ENCODE measurements at places on chromosomes 12 and 14.

DNA sequence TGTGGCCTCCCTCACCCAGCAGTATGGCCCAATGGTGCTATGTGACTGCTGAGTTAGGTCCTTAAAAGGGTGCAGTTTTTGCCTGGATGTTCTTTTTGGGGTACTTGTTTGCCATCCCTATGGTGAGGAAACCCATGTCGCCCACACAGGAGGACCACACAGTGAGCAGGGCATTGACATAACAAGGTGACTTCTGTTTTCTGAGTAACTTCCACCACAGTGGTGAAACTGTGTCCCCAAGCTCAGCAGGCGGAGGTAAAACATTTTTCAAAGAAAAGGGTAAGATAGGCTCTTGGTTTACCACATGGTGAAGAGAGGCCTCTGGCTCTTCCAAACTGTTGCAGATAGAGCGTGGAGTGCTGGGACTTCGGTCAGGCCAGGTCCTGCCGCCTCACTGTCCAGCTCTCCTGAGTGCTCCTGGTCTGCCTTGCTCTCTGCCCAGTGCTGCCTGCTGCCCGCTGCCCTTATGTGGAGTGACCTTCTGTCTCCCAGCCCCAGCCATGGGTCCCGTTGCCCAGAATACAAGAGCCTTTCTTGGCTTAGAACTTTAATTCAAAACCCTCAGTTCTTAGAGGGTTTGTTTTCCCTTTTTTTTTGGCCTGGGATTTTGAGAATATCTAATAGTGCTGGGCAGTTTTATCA, 54.0 kb downstream of the TRAF3 start:
- DNase-seq = no peak

GRCh38 chr14:92892589-92892988, 30.4 kb upstream of the CHGA start:
- no peak for DNase-seq

DNA sequence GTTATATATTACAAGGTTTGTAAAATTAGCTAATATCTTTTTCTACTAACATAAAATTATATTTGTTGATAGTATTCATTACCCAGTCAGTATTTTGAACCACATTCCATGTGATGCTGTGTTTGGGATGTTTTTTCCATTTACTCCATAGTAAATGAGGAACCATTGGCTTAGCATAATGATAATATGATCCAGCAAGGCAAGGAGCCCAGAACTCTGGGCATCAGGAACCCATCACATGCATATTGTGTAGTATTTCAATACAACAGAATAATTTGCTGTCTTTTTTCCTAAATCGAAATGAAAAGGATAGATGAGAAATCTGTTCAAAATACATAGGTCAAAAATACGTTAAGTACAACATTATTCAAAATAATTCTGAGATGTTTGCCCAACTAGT, 48.7 kb upstream of the GARIN2 start:
- no peak for DNase-seq

- DNase-seq = no peak
Measured at GRCh38 chr12:28308891-28309290, 118.6 kb downstream of the CCDC91 start.

GRCh38 chr14:95431199-95432143, 85.0 kb downstream of the SYNE3 start:
- DNase-seq = no peak

DNA sequence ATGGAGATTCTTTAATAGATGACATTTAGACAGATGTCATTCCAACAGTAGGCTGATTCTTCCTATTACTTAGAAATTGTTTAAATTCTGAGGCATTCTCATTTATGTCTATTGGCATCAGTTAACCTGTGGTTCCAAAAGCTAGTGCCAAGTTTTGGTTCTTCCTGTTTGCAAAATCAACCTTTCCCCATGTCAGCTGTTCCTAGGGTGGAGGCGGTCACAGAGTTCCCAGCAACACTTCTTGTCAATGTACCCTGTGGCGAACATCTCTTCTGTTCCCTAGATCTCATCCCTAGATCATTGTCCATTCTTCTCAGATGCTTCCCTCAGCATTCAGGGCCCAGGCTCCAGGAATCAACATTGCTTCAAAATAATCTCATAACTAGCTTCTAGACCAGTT, 140.9 kb downstream of the PHLDA1 start:
- no peak for DNase-seq

DNA sequence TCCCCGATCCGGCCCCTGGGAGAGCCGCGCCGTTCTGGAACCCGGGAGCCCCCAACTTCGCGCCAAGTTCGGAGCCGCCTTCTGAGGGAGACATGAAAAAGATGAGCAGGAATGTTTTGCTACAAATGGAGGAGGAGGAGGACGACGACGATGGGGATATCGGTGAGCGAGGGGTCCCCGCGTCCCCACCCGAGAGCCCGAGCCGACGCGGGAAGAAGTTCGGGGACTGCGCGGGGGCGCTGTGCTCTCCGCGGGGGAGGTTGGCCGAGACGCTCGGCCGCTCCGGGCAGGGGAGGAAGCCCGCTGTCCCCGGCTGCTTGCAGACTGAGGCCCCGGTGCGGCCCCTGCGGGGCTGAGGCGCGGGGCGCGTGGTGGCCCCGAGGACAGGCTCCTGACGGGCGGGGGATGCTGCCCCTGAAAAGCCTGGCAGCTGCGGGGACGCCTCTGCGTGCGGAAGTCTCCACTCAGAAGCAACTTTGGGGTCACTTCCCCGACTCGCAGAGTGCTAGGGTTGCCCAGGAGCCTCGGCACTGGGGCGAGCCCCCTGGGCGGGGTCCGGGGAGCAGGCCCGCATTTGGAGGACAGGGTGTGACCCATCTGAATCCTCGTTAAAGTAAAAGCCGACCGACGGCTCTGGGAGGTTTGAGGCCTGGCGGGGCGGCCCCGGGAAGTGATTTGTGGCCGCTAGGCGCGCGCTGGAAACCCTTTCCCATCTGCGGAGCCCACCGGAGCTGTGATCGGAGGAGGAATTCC, 511 bp downstream of the ANO6 start:
- DNase-seq = peak; percentile 55

DNA sequence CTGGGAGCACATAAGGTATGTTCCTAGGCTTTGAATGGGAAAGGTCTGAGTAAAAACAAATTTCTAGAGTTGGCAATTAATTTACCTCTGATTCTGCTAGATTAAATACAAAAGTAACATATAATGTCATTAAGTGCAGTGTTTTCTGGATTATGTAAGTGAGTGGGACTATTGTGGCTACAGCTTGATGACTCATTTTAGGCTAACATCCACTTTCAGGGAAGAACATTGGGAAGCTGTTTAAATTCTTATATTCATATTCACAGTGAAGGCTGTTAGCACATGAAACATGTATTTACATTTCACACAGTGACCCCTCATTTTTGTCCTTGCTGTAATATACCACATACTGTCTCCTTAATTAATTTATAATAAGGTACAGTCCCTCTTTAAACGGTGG, 13.2 kb upstream of the BMAL2 start:
- no peak for DNase-seq

GRCh38 chr12:67698672-67699581, 50.4 kb downstream of the DYRK2 start:
- peak; percentile 10 for DNase-seq

- DNase-seq = no peak
Measured at GRCh38 chr12:89933911-89934310, 225.3 kb upstream of the ATP2B1 start.

- no peak for DNase-seq
Measured at GRCh38 chr12:87988534-87988933, 40.7 kb downstream of the C12orf50 start.

DNA sequence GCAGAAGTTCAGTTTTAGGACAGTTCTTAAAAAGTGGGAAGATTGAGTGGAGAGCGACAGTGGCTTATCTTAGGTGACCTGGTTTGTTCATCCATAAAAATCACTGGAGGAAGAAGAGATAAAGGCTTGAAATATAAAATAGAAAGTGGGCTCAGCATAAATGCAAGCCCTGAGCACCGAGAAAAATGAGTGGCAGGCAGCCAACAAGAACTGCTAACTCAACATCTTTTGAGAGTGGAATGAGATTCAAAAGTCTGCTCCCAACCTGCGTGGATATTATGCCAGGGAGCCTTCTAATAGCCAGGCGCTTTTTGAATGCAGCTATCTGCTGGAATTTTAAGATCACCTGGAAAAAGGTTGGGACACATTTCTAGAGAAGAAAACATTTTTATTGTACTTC, 666.5 kb downstream of the FLRT2 start:
- DNase-seq = no peak

GRCh38 chr14:58677996-58678395, 40.2 kb downstream of the DACT1 start:
- no peak for DNase-seq

DNA sequence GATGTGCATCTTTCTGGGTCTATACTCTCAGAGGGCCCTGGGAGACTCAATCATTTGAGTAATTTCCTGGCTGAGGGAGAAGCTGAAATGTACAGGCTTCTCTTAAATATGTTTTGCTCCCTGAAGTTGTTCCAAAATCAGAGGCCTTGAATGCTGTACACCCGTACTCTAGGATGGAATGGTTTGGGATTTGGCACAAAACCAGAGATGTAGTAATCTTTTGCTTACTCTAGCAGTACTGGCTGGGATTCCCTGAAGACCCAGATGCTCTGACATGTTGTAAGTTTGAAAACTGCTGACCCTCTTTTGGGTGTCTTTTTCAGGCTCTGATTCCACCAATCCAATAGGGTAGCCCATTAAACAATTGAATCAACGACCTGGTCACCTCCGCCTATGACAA, 10.4 kb downstream of the ACACB start:
- no peak for DNase-seq

DNA sequence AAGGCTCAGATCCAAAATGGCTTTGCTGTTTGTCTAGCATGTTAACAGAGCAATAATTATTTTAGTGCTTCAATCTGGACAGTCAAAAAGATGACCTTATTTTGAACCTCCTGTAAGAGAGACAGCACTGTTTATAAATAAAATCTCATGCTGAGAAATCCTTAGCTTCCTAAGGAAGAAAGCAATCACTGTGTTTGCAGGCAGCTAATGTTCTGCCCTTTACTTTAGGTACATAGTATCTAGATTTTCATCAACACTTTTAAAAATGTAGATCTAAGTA, 105.3 kb downstream of the PRKD1 start:
- no peak for DNase-seq

DNA sequence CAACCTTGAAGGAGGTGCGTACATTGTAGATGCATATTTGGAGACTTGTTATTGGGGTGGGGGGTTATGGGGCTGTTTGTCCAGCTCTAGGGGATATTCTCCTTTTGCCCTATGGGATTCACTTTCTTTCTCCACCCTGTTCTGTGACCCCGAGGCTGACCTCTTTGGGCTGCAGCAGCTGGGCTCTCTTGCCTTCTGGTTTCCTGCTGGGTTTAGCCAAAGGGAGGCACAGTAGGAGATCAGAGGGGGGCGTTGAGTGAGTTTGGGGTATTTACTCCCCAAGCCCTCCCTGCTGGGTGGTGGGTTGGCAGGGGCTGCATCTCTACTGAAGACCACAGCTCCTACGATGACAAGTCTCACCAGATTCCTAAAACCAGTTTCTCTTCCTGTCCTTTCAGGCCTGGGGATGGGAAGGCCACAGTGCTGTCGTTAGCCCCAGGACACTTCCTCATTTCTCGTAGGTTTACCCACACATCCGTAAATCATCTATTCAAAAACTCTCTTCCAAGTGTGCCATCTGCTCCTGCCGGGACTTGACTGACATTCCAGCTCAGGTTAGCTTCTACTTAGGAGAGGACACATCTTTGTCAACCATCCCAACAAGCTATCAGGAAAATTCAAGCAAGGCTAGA, 127.1 kb downstream of the TMEM30B start:
- DNase-seq = no peak

DNA sequence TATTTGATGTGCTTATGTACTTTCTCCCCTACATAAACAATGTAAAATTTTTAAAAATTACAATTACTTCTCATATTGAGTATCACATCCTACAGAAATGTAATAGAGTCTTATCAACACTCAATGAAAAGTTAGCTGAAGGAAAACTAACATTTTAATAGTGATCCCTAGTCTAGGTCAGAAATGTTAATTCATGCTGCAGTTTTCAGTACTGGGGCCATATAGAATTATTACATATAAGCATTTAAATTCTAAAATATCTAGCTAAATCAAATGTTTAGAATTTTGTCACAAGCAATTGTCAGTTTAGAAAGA, 37.8 kb downstream of the SLC6A15 start:
- no peak for DNase-seq

GRCh38 chr14:65229748-65230728, 127.7 kb upstream of the MAX start:
- no peak for DNase-seq

GRCh38 chr14:79734656-79735055, 476.6 kb downstream of the DIO2 start:
- DNase-seq = no peak

DNA sequence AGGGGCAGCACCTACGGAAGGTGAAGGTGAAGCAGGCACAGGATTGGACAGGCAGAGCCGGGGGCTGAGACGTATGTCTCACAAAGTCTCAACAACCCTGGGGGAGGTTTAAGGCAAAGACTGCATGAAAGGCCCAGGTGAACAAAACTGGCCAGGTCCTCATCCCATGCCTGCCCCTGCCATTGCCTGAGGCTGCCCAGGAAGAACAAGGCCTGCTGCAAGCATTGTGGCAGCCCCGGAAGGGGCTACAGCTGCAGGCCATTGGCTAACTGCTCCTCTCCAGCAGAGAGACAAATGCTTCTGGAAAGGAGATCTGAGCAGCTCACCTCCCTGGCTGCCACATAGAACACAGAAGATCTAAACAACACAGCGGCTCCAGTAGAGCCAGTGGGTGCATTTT, 20.4 kb upstream of the TMEM179 start:
- DNase-seq = no peak

DNA sequence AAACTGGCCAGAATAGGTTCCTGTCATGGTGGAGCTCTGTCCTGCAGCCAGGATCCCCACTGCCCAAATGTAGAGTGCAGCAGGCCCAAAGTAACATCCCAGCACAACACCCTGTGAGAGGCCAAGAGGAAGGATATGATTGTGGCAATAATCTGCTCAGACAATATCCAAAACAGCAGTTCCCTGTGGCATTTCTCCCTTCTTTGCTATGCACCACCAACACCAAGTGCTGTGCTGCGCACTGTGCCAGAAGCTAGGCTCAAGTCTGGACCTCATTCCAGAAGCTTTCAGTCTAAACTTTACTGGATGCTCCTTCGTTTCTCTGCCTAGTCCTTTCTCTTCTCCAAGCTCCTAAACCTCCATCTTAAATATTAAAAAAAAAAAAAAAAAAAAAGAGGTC, 33.4 kb downstream of the SLC11A2 start:
- DNase-seq = no peak

GRCh38 chr12:92288561-92288960, 142.9 kb upstream of the BTG1 start:
- DNase-seq = no peak

DNA sequence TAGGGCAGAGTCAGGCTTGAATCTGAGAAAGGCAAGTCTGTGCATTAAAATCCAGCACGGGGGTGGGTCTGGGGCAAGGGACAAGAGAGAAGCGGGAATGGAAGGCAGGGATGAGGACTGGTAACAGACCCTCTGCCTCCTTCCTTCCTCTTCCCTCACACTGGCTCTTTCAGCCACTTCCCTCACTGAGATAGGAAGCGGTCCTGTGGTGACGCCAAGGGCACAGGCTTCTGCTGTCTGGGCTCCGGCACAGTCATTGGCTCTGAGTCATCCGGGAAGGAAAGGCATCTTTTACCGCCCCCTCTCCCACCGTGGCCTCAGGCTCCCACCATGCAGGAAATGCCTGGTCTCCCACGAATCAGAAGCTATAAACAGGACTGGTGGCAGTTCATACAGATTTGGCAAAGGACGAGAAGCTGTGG, 70.2 kb downstream of the ETV6 start:
- peak; percentile 7 for DNase-seq

Measured in T-cell (primary cell).